ENCODE measurements at places on chromosomes 12 and 14. TPM values are rescaled to one million over a fixed set of nuclear protein-coding genes. Genes with fewer than 3 reads are reported as not detected.

DNA sequence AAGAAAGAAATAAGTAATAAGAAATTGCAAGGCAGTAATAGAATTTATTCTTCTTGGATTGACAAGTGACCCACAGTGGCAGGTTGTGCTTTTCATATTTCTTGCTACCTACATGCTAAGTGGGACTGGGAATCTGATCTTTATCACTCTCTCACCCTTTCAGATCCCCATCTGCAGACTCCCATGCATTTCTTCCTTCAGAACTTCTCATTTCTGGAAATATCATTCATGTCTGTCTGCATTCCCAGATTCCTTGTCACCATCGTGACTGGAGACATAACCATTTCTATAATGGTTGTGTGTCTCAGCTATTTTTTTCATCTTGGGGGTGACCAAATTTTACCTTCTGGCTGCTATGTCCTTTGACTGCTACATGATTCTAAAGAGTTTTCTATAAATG is 4.0 kb upstream of the OR6C65 start:
- DNase-seq = no peak

Gene ZFC3H1
- total RNA-seq = 31.2 TPM

- no peak for DNase-seq
Observed at GRCh38 chr12:41850046-41850445, 294.6 kb downstream of the GXYLT1 start.

DNA sequence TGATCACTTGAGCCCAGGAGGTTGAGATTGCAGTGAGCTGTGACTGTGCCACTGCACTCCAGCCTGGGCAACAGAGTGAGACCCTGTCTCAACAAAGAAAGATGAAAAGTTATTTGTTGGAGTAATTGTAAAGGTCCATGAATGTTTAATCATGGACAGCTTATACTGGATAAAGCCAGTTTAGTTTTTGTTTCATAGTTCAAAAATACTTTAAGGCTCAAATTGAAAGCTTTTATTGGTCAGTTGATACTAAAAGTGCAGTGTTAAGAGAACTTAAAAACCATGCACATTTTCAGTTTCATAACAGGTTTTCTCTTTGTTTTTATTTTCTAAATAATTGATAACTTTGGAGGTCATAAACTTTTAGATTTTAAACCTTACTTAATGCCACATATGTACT is 108.4 kb downstream of the MON2 start:
- DNase-seq = no peak

Gene HOMEZ
- total RNA-seq = 13.0 TPM
